ENCODE measurements at places on chromosomes 13 and 19.

DNA sequence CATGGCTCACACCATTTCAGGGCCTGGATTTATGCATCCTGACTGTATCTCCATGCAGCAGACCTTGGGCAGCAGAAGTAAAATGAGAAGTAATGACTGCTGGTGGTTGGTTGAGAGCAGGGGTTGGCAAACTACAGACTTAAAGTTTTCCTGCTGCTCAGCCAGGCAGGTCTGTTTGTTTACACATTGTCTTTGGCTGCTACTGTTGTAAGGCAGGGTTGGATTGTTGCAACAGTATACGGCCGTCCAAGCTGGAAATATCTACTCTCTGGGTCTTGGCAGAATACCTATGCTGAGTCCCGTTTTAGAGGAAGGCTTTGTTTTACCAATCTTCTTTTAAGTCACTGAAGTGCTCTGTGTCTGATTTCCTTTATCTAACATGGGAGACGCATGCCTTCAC, 13.5 kb downstream of the SNRNP70 start:
- DNase-seq = no peak

- DNase-seq = no peak
These were observed 56.6 kb upstream of the RANBP3 start for GRCh38 chr19:6034512-6034911.

DNA sequence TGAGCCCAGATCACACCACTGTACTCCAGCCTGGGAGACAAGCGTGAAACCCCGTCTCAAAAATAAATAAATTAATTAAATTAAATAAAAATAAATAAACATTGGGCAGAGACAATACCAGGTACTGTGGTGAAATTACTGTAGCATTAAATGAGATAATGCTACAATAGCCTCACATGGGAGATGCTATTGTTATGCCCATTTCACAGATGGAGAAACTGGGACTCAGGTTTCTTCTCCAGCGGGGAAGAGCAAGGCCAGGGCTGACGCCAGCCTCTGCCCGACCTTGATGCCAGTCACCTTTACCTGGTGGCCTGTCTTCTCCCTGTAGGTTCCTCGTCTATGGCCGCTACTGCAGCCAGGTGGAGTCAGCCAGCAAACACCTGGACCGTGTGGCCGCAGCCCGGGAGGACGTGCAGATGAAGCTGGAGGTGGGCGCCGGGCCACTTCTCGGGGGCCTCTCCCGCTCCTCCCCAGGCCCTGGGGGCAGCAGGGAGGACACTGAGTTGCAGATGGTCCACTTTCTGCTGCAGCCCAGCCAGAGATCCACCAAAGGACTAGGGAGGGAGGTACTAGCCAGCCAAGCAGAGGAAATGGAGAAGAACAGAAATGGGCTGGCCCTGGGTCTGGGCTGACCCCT, 53.9 kb downstream of the VAV1 start:
- DNase-seq = no peak

GRCh38 chr13:30862707-30863106, 43.4 kb upstream of the MEDAG start:
- DNase-seq = peak; percentile 68

DNA sequence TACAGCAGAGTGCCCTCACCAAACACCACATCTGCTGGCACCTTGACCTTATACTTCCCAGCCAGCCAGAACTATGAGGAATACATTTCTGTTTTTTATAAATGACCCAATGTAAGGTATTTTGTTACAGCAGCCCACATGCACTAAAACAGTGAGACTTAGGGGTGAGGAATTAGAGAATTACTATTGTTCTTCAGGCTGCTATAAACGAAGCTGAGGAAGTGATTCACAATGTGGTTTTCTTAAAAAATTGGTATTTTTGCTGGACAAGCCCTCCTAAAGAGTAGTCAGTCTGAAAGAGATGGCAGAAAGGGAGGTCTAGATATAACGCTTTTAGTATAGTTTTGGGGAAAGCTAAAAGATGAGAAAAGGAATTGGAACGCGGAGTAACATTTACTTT, 101.0 kb downstream of the SLITRK6 start:
- peak; percentile 64 for DNase-seq

- peak; percentile 18 for DNase-seq
These were observed 30.2 kb upstream of the CPB2 start for GRCh38 chr13:46134961-46135522.

DNA sequence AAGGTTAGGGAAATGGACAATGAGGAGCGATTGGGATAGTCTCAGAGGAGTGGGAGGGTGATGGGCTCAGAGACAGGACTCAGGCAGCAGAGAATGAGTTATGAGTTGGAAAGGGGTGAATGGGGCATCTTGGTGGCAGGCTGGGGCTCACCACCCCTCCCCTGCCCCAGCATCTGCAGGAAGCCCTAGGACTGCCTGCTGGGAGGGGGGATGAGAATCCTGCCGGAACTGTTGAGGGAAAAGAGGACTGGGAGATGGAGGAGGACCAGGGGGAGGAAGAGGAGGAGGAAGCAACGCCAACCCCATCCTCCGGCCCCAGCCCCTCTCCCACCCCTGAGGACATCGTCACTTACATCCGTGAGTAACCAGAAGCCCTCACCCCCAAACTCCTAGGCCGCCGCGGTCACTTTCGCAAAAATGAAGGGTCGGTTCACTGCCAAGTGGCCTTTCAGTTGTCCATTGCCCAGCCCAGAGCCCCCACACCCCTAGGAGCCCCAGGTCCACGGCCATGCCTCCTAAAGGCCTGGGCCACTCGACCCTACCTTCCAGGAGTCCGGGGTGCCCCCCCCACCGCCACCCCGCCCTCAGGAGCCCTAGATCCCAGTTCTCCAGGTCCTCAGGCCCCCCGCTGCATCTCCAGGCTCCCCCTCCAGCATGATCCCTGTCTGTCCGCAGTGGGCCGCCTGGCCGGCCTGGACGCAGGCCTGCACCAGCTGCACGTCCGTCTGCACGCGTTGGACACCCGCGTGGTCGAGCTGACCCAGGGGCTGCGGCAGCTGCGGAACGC, 764 bp downstream of the CLEC11A start:
- no peak for DNase-seq

GRCh38 chr13:36428086-36428485, 4.2 kb upstream of the CCNA1 start:
- peak; percentile 16 for DNase-seq

DNA sequence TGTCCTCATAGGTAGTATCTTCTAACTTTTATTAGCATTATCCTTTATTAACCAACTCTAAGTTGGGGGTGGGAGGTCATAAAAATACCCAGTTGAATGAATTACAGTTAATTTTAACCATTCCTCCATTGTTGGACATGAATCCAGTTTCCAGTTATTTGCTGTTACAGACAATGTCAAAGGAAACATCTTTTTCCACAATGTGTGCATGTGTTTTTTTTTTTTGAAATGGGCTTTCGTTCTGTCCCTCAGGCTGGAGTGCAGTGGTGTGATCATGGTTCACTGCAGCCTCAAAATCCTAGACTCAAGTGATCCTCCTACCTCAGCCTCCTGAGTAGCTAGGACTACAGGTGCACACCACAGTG, 32.0 kb downstream of the KLF5 start:
- DNase-seq = no peak

DNA sequence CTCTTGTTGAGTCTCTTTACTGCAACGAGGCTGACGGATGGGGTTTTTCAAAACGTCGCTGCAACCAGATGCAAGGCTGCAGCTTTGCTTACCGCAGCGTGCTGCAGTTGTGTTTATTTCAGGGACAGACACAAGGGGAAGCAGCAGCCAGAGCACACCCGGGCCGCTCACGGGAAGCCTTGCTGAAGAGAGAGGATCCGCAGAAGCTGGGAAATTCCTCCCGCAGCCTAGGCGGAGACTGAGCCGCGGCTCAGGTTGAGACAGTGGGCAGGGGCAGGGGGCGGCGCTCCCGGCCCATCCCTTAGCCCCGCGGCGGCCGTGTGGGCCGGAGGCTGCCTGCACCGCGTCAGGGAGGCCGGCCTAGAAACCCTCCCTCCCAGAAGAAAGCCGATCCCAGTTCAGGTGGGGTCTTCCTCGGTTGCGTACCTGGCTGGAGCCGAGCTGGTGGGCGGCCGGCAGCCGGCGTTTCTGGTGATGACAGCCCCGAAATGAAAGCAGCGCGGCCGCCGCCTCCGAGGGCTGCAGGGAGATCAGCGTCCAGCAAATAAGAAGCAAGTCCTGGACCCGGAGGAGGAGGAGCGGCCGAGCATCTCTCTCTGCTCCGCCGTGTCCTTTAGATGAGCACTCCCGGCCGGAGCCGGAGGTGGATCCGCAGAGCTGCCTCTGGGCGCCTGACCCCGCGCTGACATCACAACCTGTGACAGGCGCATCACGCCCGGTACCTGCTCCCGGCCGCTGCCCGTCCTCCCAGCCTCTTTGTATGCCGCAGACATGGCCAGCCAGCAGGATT, at the start of gene FRY:
FRY (plus strand) TSS at position 750 of the 790 bp plus-strand sequence; CDS start at position 772, 22 bp downstream.
- DNase-seq = peak; percentile 48

DNA sequence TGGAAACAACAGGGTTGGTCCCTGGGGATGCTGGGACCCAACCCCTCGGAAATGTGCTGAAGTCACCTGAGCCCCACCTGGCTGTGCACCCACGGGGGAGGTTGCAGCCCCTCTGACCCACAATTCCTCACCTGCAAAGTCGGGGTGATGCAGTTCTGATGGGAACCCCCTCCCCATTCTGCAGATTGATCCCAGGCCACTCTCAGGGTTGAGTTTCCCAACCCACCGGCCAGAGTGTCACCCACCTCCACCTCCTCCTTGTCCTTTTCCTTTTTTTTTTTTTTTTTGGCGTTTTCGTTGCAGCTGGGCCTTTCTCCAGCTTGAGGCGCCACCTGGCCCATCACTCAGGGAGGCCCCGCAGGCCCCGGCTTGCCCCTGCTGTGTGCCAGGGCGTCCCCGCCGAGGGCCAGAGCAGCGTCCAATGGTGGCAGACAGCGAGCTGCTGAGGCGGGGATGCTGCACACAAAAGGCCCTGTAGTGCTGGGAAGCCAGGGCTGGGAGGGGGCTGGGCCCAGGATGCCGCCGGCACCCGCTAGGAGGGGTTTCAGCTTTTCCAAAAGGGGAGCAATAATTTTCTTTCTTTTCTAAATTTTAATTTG, 4.6 kb downstream of the PIK3R2 start:
- DNase-seq = no peak

DNA sequence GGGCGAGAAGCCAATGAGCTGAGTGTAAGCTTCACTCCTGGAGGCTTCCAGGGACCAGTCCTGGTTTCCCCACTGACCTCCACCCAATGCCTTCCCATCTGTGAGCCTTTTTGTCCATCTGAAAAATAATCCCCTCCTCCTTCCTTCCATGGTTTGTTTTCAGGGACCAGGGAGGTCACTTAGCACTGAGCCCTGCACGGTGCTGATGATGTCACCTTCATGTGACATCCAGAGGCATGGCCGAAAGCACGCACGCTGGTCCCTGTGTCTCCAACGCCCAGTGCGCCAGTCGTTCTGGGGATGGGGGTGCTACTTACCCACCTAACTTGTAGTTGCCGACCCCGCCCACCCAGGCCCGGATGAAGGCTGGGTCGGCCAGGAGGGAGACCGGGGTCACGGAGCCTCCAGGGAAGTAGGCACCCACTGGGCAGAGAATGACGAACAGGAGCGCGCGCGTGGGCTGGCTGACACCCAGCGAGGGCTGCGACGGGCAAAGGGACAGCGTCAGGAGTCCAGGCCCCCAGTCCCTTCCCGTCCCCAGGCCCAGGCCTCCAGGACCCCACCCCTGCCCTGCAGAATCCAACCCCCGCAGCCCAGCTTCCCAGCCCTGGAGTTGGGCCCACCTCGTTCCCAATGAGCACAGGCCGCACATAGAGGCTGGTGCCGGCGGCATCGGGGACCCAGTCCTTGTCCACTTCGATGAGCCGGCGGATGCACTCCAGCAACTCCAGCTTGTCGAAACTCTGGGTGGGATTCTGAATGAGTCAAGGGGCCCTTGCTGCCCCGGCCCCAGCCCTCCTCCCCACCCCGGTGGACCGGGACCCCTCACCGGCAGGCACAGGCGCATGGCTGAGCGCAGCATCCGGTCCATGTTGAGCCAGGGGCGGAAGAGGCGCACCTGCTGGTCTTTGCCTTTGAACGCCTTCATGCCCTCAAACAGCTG, 11.2 kb downstream of the BCAT2 start:
- DNase-seq = no peak

DNA sequence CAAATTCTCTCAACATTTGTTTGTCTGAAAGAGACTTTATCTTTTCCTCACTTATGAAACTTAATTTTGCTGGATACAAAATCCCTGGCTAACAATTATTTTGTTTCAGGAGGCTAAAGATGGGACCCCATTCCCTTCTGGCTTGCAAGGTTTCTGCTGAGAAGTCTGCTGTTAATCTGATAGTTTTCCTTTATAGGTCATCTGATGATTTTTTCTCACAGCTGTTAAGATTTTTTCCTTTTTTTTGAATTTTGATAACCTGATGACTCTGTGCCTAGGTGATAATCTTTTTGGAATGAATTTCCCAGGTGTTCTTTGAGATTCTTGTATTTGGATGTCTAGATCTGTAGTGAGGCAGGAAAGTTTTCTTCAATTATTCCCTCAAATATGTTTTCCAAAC, 2661.4 kb downstream of the PCDH9 start:
- no peak for DNase-seq

- peak; percentile 36 for DNase-seq
These were observed 7.1 kb downstream of the AKAP11 start for GRCh38 chr13:42279080-42279479.

DNA sequence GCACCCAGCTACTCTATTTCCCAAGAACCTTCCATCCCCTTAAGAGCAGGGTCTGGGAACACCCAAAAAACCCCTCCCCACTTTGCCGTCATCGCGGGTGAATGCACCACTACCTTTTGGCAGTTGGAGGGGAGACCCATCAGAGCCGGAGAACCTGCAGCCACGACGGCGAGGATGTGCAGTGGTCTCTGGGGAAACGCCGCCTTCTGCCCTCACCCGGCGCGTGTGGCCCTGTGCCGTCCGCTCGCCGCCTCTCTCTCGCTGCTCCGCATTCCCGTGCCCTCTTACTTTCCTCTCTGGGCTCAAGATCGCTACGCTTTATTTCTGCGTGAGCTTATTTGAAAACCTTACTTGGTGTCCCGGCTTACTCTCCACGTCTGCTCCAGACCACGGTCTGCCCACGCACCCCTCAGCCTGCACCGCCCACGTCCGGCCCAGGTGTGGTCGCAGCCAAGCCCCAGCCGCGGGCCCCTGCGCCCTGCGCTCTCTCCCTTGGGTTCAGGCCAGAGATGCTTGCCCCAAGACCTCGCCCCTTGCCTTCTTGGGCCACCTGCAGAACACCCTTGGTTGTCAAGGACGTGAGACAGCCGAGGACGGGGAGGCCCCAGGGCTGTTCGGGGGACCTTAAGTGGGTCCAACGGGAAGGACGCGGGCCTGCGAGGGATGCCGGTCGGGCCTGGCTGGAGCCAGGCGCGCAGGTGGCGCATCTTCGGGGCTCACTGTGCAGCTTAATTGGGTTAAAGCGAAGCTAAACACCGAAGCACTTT, 2.0 kb upstream of the MAB21L1 start:
- DNase-seq = no peak

GRCh38 chr13:23790577-23791170, 98.5 kb downstream of the MIPEP start:
- peak; percentile 96 for DNase-seq

DNA sequence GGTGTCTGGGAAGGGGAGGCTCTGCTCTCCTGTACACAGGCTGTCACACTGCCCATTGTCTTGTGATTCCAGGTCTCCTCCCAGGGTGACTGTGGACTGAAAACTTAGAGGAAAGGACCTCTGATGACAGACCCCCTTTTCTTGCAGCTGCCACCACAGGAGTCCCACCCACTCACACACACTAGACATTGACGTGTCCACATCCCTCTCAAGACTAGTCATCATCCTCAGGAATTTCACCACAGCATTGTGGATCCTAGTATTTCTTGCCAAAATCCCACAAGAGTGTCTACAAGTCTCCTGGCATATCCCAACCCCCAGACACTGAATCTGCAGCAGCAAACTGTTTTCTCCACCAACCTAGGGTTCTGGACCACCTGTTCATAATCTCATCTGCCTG, 5.3 kb downstream of the ZNF85 start:
- DNase-seq = peak; percentile 99
